ENCODE measurements at places on chromosomes 16 and 17. TPM values are rescaled to one million over a fixed set of nuclear protein-coding genes. Genes with fewer than 3 reads are reported as not detected.

The TBC1D3K gene
- total RNA-seq = not detected

The NUDT21 gene
- 230 TPM for total RNA-seq

The KRT27 gene
- not detected for total RNA-seq

The ABI3 gene
- 44.0 TPM for total RNA-seq

The ABCC6 gene
- total RNA-seq = not detected

The HAP1 gene
- 0.36 TPM for total RNA-seq
